ENCODE measurements at places on chromosomes 13 and 19. TPM values are rescaled to one million over a fixed set of nuclear protein-coding genes. Genes with fewer than 3 reads are reported as not detected.

The PSG6 gene
- total RNA-seq = 0.32 TPM

GRCh38 chr13:96898212-96898611 is 96.1 kb downstream of the OXGR1 start:
- DNase-seq = peak; percentile 7

GRCh38 chr13:99614465-99614885 is 113.2 kb downstream of the TM9SF2 start:
- DNase-seq = peak; percentile 9

- peak; percentile 97 for DNase-seq
Measured at GRCh38 chr19:47598407-47599349, 10.3 kb upstream of the BICRA start.

The KIR2DL4 gene
- total RNA-seq = not detected

The TUBA3C gene
- total RNA-seq = not detected

The LRRC8E gene
- 7.4 TPM for total RNA-seq

DNA sequence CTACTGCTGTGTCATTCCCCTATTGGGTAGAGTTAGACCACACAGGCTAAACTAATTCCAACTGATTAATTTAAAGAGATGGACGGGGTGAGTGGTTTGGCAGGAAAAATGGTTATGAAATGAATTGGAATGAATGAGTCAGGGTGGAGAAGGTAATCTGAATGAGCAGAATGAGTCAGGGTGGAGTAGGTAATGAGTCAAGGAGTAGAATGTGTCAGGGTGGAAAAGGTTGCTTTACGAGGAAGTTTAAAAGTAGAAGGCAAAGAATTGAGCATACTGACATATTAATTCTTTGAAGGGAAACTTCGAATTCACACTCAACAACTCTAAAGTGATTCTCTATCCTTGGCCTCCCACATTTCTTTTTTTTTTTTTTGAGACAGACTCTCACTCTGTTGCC is 12.7 kb upstream of the ZNF121 start:
- peak; percentile 35 for DNase-seq

The NPAS1 gene
- total RNA-seq = 0.86 TPM

The RXFP2 gene
- not detected for total RNA-seq

The CYP4F12 gene
- not detected for total RNA-seq

GRCh38 chr19:17370026-17370587 is 7.0 kb downstream of the PLVAP start:
- peak; percentile 58 for DNase-seq

DNA sequence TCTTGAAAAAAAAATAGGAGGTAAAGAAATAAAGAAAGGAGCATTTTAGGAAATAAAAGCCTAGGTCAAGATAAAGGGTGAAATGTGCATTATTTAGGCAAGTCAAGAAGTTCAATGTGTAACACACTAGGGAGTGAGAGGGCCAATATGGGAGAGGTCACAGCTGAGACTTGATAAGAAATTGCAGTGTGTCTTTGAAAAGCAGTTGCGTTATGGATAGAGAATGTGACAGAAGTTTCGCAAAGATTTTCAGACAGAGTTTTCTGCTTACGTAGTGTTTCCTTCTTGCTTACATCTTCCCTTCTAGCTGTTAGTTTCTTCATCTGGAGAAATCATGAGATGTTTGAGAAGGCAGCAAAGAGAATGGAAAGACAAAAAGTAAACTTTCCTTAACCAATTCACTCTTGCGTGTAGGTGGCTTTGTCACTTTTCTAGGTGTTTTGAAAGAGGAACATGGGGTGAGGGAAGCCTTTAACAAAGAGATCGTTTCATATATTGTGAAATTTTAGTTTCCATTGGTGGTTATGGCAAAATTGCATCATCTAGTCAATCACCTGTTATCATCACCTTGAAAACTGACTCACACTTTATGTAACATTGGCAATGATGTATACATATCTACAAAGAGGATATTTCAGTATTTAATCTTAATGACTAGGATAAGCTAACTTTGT is 975.5 kb downstream of the OLFM4 start:
- DNase-seq = no peak

- DNase-seq = no peak
Measured at GRCh38 chr13:50745542-50746115, 97.9 kb downstream of the DLEU7 start.

DNA sequence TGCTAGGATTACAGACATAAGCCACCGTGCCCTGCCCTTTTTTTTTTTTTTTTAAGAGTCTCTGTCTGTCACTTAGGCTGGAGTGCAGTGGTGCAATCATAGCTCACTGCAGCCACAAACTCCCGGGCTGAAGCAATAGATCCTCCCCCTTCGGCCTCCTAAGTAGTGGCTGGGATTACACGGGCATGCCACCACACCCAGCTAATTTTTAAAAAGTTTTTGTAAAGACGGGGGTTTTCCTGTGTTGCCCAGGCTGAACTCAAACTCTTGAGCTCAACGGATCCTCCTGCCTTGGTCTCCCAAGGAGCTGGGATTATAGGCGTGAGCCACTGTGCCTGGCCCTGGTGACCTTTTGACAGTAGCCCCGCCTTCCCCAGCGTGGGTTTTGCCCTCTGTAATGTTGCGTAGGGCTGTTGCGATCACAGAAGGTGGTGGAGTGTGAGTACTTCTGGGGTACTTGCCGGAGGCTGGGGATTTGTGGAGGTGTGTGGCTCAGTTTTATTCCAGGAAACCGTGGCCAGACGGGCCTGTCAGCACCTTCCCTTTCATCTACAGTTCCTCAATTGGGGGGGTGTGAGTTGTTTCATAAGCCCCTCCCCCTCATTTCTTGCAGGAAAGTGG is 11.6 kb upstream of the RETN start:
- peak; percentile 58 for DNase-seq
